ENCODE measurements at places on chromosomes 2 and 18. TPM values are rescaled to one million over a fixed set of nuclear protein-coding genes. Genes with fewer than 3 reads are reported as not detected.

GRCh38 chr2:112257575-112257974 lies 2.7 kb upstream of the ZC3H8 start:
- no peak for DNase-seq

DNA sequence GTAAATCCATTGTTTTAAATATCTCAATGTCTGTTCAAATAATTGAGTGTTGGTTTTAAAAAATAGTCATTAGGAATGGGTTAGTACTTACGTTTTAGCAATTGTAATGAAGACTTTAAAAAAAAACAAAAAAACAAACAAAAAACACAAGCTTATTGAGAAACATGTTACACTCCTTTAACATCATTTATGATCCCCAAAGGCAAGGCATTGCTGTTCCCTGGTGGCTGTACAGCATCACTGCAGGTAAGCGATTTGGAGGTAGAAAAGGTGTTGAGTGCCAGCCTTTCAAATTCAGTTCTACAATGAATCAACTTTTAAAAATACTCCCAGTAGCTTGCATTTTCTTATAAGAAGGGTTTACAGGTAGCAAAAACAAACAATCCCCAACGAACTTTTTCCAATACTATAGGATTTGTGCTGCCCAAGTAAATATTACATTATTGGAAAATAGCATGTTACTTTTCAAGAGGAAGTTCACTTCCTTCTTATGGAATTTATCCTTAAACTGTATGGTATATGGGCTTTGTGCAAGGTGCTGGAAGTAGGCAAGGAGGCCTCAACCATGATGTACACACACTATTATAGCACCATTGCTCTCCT lies 27.5 kb downstream of the CNRIP1 start:
- peak; percentile 77 for DNase-seq

DNA sequence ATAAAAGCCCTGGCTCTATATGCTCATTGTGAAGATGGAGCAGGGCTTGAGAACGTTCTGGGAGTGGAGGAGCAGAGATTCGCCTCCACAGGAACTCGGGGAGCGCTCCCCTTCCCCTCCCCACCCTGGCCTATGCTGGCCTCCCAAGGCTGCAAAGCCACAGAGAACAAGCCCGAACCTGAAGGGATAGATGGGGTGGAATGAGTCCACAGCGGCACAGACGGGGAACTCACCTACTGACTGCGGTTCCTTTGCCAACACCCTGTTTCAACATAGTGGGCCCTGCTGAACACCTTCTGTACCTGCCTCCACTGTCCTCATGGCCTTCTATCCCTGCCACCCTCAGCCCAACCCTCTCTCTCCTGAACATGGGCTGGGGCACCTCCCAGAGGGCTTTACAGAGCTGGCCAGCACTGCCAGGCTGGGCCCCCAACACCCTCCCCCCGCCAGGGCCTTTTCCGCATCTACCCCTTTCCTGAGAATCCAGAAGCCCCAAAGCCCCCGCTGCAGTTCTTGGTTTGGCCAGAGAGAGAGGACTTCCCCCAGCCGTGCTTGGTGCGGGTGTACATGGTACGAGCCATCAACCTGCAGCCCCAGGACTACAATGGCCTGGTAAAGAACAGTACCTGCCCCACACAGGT lies 41.5 kb downstream of the LMAN2L start:
- DNase-seq, result no peak

DNA sequence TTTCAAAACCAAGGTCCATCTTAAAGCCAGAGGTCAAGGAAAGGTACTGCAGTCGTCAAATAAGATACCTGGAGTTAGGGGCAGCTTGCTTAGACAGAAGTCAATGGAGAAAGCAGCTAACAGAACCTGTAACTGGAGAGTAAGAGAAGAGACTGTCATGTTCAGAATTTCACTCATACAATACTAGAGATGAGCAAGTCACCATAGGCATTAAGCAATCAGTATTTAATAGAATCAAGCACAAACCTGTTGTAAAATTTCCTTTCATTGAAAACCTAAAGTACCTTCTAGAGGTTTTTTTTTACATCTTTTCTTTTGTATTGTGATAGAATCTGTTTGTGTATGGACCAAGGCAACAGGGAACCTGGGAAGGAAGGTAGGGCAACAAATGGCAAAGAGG lies 183.4 kb upstream of the ERBB4 start:
- no peak for DNase-seq

ASB1 gene
- total RNA-seq, result 37.7 TPM
